ENCODE measurements at places on chromosomes 6 and 20.

DNA sequence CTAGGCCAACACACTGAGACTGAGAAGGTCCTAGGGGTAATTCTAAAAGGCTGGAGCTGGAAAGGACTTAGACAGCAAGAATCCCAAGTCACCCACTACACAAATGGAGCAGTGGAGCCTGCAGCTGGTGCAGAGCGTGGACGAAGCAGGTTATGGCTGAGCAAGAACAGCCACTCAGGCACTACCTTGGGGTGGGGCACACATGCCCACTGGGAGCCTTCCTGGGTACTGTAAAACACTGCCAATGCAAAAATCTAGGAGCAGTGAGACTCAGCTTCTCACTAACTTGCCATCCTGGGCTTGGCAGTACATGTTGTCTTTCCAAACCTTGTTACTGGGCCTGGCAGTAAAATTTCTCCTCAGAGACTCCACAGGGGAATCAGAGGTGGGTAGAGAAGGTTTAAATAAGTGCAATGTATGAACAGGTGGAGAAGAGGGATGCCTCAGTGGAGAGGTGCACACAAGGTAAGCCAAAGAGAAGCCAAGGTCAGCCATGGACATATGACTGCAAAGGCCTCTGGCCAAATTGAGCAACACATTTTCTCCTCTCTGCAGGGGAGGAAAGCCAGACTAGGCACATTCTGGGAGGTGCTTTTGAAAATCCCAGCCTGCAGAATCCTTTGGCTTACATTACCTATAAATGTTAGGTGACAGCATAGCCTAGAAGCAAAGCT, 105.6 kb downstream of the TNFRSF21 start:
- DNase-seq = no peak

GRCh38 chr20:25221592-25222460, 26.1 kb upstream of the PYGB start:
- DNase-seq = no peak

DNA sequence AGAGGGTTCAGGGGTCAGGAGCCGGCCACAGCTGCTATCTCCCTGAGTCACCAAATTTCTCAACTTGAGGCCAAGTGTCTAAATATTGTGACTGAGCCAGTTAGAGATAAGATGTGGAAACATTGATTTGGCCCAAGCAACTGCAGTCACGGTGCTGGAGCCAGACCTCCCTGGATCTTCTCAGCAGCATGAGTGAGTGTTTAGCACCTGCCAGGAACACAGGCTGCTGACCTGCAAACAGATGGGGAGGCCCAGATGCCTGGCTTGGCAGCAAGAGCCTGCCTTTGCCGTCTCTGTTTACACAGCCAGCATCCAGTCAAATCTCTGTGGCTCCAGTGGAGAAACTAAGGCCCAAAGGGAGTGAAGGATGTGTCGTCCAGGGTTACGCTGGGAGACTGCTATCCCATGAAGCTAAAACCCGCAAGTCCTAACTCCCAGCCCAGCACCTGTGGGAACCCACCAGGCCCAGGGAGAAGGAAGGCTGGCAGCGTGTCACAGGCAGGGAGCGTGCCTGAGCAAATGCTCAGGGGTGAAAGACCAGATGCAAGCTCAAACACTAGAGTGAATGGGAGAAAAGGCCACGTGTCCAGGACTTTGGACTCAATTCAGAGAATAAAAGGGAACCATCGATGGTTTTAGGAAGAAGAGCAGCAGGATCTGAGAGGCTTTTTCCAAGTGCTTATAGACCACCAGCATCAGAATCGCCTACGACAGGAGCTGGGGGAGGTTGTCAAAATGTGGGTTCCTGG, 15.9 kb upstream of the PTGIS start:
- no peak for DNase-seq

DNA sequence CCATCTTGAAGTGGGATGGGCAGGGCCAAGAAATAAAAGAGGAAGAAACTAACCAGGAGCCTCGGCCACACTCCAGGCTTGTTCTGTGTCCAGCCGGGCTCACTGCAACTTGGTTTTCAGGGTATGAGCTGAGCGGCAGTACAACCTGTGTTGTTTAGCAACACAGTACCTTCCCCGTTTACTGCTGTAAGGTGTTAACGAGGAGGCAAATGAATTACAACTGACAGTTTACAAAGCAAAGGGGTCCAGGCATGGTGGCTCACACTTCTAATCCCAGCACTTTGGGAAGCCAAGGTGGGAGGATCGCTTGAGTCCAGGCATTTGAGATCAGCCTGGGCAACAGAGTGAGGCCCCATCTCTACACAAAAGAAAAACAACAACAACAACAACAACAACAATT, 481.3 kb upstream of the SULF2 start:
- DNase-seq = no peak

DNA sequence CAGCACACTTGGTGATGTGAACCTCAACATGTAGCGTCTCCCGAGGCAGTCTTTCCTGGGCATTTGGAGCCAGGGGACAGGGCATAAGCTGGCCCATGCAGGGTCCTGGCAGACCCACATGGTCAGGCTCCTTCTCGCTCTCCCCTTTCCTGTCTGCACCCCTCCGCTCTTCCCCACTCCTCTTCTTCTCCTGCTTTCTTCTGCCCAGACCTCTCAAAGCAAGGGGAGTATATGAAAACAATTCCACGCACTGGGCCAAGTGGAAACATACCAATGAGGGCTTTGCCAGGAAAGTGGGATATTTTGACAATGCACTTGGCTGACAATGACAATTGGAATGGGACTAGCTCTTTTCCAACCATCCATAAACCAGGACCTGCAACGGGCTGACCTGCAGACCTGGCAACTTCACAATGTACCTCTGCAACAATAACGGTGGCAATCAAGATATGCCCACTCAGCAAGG, 58.9 kb upstream of the TRAF3IP2 start:
- DNase-seq = no peak
